ENCODE measurements at places on chromosomes 5 and 9.

- no peak for DNase-seq
These were observed 365.0 kb downstream of the DMRT2 start for GRCh38 chr9:1415146-1415545.

- no peak for DNase-seq
These were observed 47.6 kb downstream of the PRRC2B start for GRCh38 chr9:131441441-131441840.

GRCh38 chr5:145110834-145111233 is 724.3 kb downstream of the PRELID2 start:
- DNase-seq = no peak

DNA sequence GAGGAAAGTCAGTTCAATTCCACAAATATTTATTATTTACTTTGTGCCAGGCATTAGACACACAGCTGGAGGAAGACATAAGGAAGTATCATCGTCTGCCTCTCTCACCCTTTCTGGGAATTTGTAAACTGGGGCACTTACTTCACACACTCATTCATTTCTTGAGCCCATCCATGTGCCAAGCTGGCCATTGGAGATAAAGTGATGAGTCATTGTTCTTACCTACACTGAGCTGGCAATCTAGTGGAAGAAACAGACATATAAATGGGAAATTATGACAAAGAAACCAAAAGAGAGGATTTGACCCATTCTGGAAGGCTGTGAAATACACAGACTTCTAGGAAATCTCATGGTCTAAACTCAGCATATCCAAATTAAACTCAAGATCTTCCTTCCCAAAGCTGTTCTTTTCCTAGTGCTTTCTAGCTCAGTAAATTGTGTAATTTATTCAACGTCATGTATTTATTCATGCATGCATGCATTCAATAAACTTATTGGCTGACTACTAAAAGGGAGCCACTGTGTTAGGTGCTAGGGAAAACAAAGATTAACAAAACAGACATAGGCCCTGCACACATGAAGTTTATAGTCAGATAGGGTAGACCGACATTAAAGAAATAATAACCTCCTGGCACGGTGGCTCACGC is 65.3 kb downstream of the SH3RF2 start:
- DNase-seq = no peak
